ENCODE measurements at places on chromosomes 11 and 22.

- no peak for DNase-seq
Measured at GRCh38 chr11:380491-380890, 11.2 kb downstream of the B4GALNT4 start.

DNA sequence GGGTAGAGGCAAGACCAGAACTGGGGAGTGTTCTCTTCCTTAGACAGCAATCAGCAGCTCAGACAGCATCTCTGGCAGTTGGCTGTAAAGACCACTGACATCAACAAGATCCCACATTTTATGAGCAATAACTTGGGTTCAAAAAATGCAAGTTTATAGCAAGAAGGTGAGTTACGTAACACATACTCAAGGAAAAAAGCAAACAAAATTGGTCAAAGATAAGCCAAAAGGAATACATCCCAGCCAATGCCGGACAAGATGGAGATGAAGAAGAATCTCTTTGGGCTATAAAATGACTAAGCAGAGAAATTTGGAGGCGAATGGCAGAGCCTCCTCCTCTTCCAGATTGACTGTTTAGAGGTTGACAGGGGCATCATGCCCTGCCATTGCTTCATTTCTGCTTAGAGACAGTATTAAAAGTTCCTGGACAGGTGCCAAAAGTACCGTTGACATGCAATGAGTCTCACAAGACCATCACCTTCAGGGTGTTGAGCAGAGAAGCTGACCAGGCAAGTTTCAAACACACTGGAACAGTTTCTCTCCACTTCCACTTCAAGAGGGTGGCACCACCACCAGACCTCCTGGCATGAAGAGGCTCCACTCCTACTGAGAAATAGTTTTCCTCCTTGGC, 55.9 kb downstream of the ENDOD1 start:
- DNase-seq, result no peak

GRCh38 chr11:28627690-28628255, 519.6 kb downstream of the METTL15 start:
- no peak for DNase-seq

GRCh38 chr11:104142698-104143097, 21.2 kb downstream of the PDGFD start:
- no peak for DNase-seq

GRCh38 chr11:23769214-23769613, 727.6 kb upstream of the LUZP2 start:
- no peak for DNase-seq

GRCh38 chr11:14623036-14623435, 20.6 kb upstream of the PDE3B start:
- no peak for DNase-seq

DNA sequence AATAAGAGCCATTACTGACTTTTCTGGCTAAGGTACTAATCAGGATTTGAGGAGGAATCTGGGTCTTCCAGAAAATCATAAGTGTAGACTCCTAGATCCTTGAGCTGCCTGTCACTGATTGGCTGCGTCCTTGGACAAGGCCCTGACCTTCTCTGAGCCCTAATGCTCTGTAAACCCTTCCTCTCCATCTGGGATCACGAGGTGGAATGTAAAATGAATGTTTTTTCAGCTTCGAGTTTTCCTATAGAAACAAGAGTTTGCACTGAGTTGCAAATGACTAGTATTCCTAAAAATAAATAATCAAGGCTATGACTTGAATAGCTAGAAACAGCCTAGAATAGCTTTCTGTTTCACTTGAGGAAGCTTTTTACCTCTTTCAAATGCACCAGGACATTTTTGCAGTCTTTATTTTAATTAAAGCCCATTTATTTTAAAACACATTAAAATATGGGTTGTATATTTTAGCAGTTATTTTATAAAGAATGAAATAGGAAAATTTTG, 1.1 kb upstream of the DIXDC1 start:
- DNase-seq, result no peak

- DNase-seq, result no peak
Measured at GRCh38 chr11:82194521-82194920, 539.1 kb downstream of the FAM181B start.

DNA sequence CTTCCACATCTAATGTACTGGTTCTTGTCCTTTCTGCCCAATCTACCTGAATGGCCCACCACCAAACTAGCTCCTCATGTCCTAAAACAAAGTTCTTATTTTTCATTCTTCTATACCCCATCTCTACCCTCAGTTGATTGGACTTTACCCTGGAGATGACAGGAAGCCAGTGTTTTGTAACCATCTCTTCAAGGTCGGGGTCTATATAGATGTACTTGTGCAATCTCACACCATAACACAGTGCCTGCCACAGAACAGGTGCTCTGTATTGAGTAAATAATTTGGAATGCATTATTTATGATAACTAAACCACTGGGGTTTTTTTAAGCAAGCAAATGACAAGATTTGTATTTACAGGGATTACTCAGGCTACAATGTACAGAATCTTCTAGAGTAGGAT, 76.7 kb upstream of the FAM181B start:
- DNase-seq, result no peak

- no peak for DNase-seq
Measured at GRCh38 chr11:46369458-46370152, 11.9 kb upstream of the MDK start.

GRCh38 chr11:46456269-46457001, 64.9 kb upstream of the CHRM4 start:
- no peak for DNase-seq

DNA sequence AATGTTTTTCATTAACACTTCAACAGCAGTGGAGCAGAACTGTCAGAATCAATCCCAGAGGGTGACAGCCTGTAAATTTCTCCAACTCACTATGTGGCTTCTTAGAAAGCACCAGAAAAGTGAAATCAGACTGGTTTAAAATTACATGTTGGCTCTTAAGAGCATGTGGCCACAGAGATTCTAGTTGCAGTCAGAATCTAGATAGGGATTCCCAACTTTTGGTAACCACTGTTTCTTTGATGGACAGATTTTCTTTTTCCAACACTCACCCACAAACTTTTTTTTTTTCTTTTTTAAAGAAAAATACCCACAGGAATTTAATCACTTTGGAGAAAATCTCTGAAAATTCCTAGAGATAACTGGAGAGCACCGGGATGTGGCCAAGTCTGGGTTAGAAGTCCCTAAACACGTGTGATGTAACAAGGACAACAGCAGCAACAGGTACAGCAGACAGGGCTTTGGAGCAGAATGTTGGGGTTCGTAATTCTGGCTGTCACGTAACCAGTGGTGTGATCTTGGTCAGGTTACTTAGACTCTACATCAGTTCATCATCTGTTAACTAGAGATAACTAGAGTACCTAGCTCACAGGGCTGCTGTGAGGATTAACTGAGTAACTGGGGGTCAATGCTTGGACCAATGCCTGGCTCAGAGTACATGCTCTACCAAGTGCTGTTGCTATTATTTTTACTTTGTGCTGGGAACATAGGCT, 100.1 kb downstream of the NAT10 start:
- no peak for DNase-seq
